ENCODE measurements at places on chromosomes 12 and 14.

GRCh38 chr12:124804011-124804621 is 59.5 kb downstream of the SCARB1 start:
- no peak for DNase-seq

GRCh38 chr12:47100160-47100559 is 20.4 kb upstream of the AMIGO2 start:
- DNase-seq, result no peak

DNA sequence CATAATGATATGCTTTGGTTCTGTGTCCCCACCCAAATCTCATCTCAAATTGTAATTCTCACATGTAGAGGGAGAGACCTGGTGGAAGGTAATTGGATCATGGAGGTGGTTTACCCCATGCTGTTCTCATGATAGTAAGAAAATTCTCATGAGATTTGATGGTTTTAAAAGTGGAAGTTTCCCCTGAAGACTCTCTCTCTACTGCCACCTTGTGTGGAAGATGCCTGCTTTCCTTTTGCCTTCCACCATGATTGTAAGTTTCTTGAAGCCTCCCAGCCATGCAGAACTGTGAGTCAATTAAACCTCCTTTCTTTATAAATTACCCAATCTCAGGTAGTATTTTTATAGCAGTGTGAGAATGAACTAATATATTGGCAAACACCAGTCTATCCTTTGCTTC is 260.4 kb upstream of the PPFIA2 start:
- no peak for DNase-seq

DNA sequence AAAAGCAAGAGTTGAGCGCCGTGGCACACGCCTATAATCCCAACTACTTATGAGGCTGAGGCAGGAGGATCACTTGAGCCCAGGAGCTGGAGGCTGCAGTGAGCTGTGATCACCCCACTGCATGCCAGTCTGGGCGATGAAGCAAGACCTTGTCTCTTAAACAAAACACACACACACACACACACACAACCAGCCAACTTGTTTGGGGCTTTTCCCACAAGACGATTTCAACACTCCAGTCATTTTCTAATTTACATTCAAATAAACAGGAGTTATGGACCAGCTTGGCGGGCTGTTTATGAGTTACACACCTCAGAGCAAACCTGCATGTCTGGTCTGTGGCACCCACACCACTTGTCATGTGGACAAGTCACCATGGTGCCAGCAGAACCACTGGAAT is 6.7 kb downstream of the GLTP start:
- DNase-seq, result no peak

DNA sequence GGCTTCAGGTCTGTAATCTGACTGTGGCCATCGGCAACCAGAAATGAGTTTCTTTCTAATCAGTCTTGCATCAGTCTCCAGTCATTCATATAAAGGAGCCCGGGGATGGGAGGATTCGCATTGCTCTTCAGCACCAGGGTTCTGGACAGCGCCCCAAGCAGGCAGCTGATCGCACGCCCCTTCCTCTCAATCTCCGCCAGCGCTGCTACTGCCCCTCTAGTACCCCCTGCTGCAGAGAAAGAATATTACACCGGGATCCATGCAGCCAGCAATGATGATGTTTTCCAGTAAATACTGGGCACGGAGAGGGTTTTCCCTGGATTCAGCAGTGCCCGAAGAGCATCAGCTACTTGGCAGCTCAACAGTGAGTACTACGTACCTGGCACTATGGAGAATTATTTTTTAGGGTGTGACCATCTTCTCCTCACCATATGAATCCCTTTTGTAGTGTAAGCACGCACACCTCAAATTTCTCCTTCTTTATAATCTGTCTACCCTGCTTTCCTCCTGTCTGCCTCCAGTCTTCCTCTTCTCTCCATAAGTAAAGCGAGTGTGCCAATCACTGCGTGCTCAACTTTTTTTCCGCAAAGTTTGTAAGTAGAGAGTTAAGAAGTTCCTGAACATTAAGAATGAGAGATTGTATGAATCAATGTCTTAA is at the start of gene TPH2:
Gene TPH2, plus strand, starts transcription at position 118 of the 658 bp plus-strand sequence. Its CDS starts 142 bp downstream, at position 260.
- peak; percentile 59 for DNase-seq

- no peak for DNase-seq
Measured at GRCh38 chr12:66620026-66620425, 58.9 kb downstream of the GRIP1 start.

GRCh38 chr12:52865090-52865944 is 16.5 kb upstream of the KRT78 start:
- DNase-seq, result peak; percentile 66

GRCh38 chr14:90811641-90812040 is 4.6 kb downstream of the TTC7B start:
- DNase-seq, result no peak

DNA sequence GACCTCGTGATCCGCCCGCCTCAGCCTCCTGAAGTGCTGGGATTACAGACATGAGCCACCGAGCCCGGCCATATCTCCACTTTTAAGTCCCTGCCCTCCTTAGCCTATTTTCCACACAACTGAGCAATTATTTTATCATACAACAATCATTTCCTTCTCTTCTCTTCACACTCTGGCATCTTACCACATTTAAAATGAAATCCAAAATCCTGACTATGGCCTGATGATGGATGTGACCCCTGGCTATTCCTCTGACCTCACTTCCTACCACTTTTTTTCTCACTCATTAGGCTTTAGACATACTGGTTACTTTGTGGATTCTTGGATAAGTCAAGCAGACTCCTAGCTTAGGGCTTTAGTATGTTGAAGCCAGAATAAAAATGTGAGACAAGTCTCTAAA is 21.9 kb upstream of the EID3 start:
- DNase-seq, result no peak

DNA sequence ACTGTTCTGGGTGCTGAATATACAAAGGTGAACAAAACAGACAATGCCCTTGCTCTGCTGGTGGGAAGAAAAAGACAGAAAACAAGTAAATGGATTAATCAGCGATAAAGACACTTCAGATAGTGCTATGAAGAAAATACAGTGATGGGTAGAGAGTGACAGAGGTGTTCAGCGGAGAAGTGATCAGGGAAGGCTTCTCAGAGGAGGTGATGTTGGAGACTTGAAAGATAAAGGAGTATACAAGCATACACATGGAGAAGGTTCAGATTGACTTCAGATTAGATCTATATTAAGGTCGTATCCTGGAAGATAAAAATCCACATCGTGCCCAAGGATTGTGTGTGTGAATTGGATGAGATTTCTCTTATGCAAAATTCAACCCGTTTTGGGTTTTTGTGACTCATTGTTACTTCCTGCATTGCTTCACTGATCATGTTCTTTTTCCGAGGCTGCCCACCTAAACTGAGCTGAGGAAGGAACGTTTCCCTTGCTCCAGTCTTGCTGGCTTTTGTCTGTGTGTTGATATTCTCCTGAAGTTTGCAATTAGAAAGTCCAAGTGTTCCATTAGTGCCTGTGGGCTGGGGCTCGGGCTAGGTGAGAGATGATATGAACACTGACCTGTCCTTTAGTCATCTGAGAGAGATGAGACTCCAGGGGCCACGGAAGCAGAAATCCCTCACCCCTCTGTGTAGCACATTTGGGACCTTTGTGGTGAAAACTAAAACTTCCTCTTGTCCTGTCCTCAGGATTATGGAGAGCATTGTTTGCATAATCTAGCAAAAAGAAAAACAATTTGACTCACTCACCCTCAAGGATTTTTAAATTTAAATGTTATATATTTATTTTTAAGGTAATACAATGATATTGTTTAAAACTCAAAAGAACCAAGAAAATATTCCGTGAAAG is 27.6 kb downstream of the PLXNC1 start:
- DNase-seq, result no peak

DNA sequence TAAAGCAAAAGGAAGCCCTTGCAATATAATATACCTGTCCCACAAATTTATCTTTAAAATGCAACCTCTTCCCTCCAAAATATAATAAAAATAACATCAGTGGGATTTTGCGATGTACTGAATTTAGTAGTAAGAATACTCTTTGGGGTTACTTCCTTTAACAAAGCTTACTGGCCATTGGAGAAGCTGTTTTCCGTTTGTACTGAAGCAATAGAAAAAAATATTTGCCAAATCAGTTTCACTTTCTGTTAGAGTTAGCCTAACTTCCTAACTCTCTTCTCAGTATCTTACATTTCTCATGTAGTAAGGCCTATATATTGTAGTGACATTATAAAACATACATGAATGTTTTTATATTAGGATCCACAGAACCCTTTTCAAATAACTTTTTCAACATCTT is 3.7 kb downstream of the MAX start:
- no peak for DNase-seq

DNA sequence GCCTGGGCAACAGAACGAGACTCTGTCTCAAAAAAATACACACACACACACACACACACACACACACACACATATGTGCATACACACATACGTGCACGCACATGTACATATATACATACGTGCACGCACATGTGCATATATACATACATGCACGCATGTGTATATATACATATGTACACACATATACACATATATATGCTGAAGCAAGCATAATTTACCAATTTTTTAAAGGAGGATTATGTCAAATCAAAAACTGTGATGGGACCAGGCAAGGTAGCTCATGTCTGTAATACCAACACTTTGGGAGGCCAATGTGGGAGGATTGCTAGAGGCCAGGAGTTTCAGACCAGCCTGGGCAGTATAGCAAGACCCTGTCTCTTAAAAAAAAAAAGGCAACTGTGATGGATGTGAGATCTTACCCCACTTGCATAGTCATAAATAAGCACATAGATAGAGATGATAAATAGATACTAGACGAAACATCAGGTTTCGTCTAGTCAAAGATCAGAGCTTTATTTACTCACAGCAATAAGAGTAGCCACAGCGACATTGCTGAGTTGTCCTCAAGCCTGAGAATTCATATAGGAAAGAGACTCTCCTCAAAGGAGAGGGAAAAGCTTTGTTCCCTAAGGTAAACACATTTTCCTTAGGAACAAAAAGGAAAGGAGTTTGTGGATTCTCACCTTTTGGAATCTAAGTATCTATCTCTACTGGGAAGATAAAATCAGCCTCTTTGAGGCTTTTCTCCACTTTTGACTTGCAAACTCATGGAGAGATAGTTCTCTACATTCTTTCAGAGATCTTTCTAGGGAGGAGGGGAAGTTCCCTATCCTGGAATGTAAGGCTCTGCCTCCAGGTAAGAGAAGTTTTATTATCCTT is 74.7 kb upstream of the AMN1 start:
- DNase-seq, result no peak

- peak; percentile 87 for DNase-seq
Measured at GRCh38 chr14:102096569-102097188, 9.8 kb upstream of the HSP90AA1 start.

DNA sequence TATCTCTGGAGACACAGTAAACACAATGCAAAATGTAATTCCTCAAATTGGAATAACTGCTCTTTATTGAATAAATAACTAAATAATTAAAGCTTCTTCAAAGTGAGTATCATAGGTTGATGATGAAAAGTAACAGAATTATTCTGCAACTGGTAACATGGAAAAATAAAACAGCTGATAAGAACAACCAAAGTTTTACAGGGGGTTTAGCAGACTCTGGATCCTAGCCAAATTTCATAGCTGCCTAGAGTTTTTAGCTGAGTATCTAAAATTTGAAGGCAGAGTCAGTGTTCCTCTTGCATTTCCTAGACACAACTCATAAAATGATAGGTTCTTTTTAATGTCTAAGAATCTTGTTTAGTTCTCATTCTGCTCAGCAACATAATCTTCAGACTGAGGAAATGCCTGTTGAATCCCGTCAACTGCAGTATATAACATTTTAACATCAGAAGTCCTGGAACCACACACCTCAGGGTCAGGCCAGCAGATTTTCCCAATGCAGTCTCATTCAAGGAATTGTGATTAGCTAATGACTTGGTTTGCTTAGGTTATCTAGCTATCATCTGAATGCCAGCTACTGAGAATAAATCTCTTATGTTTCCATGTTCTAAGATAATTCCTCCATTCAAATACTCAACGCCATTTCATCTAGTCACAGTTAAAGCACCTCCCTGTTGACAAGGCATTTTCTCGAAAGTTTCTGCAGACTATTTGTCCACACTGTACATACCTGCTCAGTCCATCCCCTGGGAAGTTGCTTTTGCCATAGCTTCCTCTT is 411.6 kb downstream of the BCAT1 start:
- DNase-seq, result no peak

DNA sequence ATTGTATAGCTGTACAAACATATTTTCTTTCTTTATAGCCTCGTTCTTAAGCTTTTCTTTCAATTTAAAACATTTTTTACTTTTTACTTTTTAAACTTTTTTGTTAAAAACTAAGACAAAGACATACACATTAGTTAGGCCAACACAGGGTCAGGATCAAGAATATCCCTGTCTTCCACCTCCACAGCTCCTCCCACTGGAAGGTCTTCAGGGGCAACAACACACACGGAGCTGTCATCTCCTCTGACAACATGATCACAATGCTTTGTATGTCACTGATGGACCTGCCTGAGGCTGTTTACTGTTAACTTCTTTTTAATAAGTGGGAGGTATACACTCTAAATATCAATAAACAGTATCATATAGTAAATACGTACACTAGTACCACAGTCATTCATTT is 191.3 kb downstream of the SYT10 start:
- no peak for DNase-seq

DNA sequence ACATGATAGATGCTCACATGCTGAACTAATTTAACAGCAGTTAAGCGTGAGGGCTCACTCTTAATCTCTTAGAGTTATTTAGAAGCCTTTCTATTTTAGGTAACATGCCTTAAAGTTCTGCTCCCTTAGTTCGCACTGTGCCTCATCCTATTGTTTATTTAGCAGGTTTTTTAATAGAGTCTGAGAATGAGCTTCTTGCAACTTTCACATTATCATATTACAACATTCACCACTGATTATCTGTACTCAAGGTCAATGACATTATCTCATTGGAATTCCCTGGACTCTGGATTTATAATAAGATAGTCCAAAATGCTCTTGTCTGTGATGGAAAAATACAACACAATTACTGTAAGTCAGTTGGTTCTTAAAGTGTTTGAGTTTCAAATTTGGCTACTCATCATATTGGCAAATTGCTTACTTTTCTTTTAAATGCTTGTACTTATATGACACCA is 183.6 kb upstream of the SLC38A2 start:
- no peak for DNase-seq

GRCh38 chr12:52221912-52222457 is 11.1 kb upstream of the KRT7 start:
- DNase-seq, result no peak

DNA sequence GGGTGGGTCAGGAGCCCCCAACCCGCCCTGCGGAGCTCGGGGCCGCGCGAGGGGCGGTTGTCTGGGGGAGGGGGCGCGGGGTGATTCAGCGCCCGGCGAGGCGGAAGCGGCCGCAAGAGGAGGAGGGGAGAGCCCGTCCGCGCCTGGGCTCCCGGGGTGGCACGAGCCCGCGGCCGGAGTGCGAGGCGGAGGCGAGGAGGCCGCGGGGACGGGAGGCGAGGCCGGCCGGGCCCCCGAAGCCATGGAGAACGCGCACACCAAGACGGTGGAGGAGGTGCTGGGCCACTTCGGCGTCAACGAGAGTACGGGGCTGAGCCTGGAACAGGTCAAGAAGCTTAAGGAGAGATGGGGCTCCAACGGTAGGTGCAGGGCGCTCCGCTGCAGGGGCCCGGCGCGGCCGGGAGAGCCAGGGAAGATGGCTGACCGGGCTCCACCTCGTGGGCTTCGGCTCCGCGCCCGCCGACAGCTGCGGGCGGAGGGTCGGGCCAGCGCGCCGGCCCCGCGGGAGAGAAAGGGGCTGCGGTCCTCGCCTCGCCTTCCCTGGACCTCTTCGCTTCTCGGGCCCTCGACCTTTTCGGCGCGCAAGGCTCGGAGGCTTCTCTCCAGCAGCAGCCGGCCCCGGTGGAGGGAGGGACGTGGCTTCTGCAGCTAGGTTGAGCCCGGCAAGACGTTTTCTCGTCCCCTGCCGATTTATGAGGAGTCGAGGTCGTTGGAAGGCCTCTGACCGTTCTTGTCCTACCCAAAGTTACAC is 677 bp downstream of the ATP2A2 start:
- peak; percentile 43 for DNase-seq
